ENCODE measurements at places on chromosomes 11 and 22. TPM values are rescaled to one million over a fixed set of nuclear protein-coding genes. Genes with fewer than 3 reads are reported as not detected.

GRCh38 chr11:17328871-17329494, 22.6 kb upstream of the NCR3LG1 start:
- H3K27me3 ChIP-seq, result no peaks in the 10 kb centered on the region
- H3K4me1 ChIP-seq, result no peaks in the 10 kb centered on the region
- no peak overlapping the region for H3K27ac ChIP-seq

DNA sequence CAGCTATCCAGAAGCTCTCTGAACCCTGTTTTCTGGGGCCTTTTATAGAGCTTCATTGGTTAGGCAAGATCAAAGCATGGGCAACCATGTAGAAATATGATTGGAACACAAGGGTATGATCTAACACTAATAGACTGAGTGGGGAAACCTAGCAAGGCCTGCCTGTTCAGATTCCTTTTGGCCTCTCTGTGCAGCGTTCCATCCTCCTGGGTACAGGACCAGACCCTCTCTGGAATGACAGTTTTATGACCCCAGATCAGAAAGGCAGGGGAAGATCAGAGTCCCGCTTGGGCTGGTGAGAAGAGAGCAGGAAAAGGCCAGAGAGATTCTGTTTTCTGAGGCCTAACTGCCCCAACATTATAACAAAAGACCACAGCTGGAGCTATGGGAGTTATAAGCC, 36.7 kb upstream of the VWA5A start:
- no peak overlapping the region for H3K27ac ChIP-seq
- H3K27me3 ChIP-seq, result peaks cover 73% of the 10 kb centered on the region
- no peaks in the 10 kb centered on the region for H3K36me3 ChIP-seq
- H3K4me3 ChIP-seq, result no peak overlapping the region

- no peaks in the 10 kb centered on the region for H3K27me3 ChIP-seq
- DNase-seq, result no peak
- H3K27ac ChIP-seq, result no peak overlapping the region
- no peaks in the 10 kb centered on the region for H3K36me3 ChIP-seq
Observed at GRCh38 chr11:19652623-19653375, 59.8 kb upstream of the NAV2 start.

F2 gene
- total RNA-seq, result not detected

GRCh38 chr11:35358391-35358790, 61.0 kb downstream of the SLC1A2 start:
- no peak for DNase-seq
- peaks cover 13% of the 10 kb centered on the region for H3K4me1 ChIP-seq
- H3K36me3 ChIP-seq, result no peaks in the 10 kb centered on the region
- no peak overlapping the region for H3K27ac ChIP-seq
- no peaks in the 10 kb centered on the region for H3K27me3 ChIP-seq
- no peak overlapping the region for H3K4me3 ChIP-seq

BIRC2 gene
- 42.6 TPM for total RNA-seq

- no peak for DNase-seq
- H3K27ac ChIP-seq, result no peak overlapping the region
- no peaks in the 10 kb centered on the region for H3K36me3 ChIP-seq
- H3K27me3 ChIP-seq, result no peaks in the 10 kb centered on the region
- H3K4me1 ChIP-seq, result no peaks in the 10 kb centered on the region
Observed at GRCh38 chr11:121793916-121794315, 322.1 kb downstream of the BLID start.

GAL3ST3 gene
- not detected for total RNA-seq

All from PC-3 (cell line).